HS-27A (cell line): ENCODE measurements at places on chromosomes 6 and 20.

DNA sequence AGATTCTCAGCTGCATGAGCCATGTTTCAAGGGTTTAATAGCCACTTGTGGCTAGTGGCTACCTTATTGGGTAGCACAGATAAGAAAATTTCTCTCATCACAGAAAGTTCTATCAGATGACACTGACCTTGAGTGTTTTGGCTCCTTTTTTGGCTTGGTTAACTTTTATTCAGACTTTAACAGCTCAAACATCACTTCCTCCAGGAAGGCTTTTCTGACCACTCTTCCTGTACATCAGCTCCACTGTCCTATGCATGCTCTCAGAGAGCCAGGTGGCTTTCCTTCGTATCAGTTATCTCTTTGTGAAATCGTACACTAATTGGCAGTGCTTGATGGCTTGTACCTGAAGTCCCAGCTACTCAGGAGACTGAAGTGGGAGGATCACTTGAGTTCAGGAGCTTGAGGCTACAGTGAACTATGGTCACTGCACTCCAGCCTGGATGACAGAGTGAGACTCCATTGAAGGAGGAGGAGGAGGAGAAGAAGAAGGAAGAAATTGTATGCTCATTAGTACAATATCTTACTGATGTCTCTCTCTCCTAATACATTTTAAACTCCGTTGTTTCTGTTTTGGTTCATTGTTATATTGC, 10.7 kb downstream of the MAFB start:
- no peak for DNase-seq

DNA sequence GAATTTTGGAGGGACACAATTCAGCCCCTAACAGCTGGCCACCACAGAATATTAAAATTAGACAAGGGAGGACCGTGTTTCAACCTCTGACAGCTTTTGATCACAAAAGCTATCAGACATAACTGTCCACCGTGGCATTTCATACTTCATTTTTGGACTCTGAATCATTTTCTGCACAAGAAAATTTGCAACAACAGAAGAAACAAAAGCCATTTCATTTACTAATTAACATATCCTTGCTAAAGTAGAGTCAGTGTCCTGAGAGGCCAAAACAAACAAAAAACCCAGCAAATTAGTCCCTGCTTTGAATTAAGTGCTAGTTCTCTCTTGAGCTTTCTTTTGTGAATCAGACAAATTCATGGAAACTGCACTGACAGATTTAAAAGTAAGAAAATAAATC, 17.6 kb upstream of the COL12A1 start:
- DNase-seq, result no peak

- DNase-seq, result no peak
Measured at GRCh38 chr6:30818391-30818841, 65.9 kb upstream of the DDR1 start.

- no peak for DNase-seq
Measured at GRCh38 chr6:52994031-52994838, 849 bp downstream of the GSTA4 start.

GRCh38 chr20:48818481-48818987, 9.3 kb downstream of the PREX1 start:
- no peak for DNase-seq

- DNase-seq, result no peak
Measured at GRCh38 chr6:154596701-154597100, 86.2 kb upstream of the CNKSR3 start.

- no peak for DNase-seq
Measured at GRCh38 chr6:28005152-28005890, 48.3 kb downstream of the OR2B6 start.

GRCh38 chr6:55276745-55277530, 50.3 kb upstream of the GFRAL start:
- no peak for DNase-seq

GRCh38 chr20:4051413-4052138, 36.2 kb upstream of the RNF24 start:
- no peak for DNase-seq

DNA sequence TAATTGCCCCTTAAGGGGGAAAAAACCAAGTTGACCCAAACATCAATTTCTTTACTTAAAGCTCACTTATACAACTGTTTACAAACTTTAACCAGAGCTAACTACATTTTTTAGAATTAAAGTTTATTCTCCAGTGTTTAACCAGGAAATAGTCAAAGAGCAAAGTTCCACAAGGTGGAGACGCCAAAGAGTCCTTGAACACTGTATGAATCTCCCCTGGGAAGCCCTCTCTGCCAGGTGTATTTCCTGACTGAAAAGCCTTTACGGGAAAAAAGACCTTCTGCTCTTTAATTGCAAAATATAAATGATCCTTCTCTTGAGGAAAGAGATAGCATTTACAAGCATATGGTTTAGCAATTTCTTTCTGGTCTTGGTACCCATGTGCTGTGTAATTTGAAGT, 36.2 kb downstream of the BTBD9 start:
- no peak for DNase-seq

- DNase-seq, result no peak
Measured at GRCh38 chr20:59004763-59005522, 2.1 kb downstream of the CTSZ start.

DNA sequence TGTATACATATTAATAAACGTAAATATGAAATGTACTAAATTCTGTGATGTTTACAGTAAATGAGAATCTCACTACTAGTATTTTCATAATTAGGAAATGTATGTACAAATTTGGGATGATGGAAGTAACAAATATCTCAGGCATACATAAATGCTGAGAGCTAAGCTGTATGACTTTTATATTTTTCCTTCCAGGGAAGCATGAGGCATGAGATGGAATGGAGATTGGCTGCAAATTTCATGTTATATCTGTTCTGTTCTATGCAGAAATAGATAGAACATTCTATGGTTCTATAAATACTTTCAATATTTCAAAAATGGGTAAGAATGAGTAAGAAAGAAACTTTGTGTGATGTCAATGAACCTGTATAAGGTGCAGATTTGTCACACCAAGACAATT, 335.2 kb downstream of the KHDRBS2 start:
- DNase-seq, result no peak

DNA sequence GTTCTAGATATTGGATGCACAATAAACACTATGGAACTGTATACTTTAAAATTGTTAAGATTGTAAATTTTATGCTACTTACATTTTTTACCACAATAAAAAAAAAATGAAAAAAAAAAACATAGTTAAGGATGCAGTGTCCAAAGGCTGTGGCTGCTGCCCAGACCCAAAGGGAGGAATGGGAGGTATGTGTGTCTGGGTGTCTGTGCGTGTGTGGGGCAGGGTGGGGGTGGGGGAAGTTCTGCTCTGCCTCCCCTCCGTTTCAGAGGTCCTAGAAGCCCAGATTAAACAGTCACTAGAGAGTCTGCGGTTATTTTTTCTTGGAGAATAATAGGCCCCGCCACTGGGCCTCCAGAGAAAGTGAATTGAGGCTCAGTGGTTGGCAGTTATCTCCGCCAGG, 136.4 kb upstream of the ARMC2 start:
- DNase-seq, result no peak
